ENCODE measurements at places on chromosomes 5 and 9. TPM values are rescaled to one million over a fixed set of nuclear protein-coding genes. Genes with fewer than 3 reads are reported as not detected.

The CDKN2B-AS1 gene
- 0.42 TPM for total RNA-seq

DNA sequence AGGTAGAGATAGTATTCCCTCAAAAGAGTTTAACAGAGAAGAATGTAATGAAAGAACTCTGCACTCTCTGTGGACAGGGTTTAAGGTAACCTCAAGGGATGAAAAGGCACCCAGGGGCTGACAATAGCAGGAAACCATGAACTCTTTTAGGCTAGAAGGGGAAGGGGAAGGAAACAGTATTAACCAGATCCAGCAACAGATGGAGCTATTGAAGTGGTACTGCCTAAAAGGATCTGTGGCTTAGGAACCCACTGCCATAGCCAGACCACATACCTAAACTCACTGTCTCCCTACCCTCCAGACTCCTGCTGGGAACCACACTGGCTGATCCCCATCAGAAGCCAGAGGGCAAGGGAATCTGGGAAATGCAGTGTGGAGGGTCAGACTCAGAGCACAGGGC is 35.5 kb downstream of the PLGRKT start:
- DNase-seq: no peak

- DNase-seq: no peak
Observed at GRCh38 chr5:78809444-78809843, 160.9 kb upstream of the LHFPL2 start.

- DNase-seq: no peak
Observed at GRCh38 chr5:158283397-158283796, 424.5 kb upstream of the CLINT1 start.

GRCh38 chr9:78707080-78707479 is 410.2 kb downstream of the PSAT1 start:
- DNase-seq: no peak

Data from liver (tissue), 10 donors.